Renal cortex interstitium (tissue), 15 donors: ENCODE measurements at places on chromosomes 3 and 15. TPM values are rescaled to one million over a fixed set of nuclear protein-coding genes. Genes with fewer than 3 reads are reported as not detected.

DNA sequence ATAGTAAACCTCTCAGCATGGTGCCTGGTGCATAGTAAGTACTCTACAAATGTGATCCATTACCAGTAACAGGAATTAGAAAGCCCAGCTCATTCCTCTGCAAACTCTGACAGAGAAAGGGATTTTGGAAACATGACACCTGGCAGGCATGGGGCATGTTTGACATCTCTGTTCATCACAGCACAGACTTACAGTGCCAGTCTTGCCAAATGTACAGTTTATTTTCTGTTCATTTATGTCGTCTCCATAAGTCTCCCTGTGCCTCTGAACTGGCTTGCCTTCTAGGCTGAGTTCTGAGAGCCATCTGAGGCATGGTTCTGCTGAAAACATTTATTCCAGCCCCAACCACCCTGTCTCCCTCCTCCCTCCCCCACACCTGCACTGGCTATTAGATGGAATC, 67.0 kb upstream of the CTDSPL start:
- no peak for DNase-seq

GRCh38 chr3:114093596-114093995, 37.1 kb downstream of the QTRT2 start:
- no peak for DNase-seq

DNA sequence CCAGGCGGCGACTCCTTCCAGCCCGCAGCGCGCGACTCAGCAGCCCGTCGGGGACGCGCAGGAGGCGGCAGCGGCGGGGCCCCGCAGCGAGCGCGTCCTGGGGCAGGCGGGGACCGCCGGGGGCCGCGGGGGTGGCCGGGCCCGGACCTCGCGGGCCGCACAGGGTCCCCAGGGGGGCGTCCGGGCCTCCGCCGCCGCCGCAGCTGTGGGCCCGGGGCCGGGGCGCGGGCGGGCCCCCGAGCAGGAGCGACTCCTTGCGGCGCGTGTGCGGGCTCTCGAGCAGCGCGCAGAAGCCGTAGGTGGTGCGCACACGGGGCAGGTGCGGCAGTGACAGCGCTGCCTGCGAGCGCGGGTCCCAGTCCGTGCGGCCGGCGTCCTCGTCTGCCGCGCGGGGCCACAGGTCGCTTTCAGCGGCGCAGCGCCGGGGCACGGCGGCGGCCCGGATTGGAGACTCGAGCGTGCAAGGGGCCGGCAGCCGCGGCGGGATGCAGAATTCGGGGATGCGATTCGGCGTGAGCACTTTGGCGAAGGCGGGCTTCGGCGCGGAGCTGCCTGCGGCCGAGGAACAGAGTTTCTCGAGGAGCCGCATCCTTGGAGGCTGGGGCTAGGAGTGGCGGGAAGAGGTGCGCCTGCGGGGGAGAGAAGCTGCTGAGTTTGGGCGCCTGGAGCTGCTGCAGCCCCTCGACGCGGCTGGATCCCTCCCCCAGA, 535 bp downstream of the C2CD4B start:
- no peak for DNase-seq

DNA sequence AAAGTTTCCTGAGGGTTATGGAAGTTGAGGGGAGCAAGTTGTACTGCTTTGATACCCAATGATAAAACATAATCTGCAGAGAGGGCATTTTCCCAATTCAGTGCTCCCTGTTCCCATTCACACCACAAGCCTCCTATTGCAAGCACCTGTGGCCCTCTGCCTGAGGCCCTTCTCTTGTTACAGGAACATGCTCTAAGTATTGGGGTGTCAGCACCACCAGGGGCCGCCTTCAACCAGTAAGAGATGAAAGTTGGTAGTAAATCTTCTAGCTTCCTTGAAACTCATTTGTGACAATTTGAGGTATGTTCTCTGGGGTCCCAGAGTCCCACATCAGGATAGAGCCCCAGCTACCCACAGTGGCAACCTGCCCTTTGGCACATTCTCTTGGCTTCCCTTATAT, 265.4 kb upstream of the ARHGEF26 start:
- DNase-seq, result no peak

GRCh38 chr3:148932972-148933371, 58.4 kb upstream of the GYG1 start:
- no peak for DNase-seq

DNA sequence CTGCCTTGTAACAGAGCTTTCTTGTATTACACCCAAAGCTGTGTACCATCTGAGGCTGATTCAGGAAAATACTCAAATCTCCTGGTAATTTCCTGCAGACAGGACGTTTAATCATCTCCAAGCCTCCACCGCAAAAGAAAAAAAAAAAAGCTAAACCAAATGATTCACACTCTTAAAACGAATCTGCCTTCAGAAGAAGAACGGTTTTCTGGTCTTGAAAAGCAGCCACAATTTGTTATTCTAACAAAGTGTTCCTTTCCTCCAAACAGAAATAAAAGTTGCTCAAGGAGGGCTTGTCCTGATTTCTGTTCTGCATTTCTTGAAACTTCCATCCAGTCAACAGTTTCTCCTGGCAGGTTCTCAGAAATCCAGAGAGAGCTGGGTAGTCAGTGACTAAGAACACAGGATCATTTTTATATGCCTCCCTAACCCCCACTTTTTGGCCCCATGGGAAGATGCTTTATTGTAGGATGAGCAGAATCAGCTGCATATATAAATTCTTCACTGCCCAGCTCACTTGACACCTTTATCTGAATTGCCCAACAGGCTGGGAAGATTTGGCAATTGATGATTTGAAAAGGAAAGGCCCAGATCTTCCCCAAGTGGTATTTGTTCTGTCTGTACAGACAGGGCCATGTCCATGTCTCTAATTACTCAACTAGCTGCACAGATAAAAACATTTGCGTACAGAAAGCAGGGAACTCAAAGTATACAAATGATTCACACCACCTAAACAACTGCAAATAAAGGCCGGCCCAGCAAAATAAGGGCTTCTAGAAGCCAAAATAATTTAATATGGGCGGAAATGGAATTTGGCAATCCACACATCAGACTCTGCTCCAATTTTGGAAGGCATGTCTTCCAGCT, 41.0 kb upstream of the PRICKLE2 start:
- DNase-seq, result no peak

- no peak for DNase-seq
Observed at GRCh38 chr3:48128774-48129173, 59.4 kb downstream of the CDC25A start.

DNA sequence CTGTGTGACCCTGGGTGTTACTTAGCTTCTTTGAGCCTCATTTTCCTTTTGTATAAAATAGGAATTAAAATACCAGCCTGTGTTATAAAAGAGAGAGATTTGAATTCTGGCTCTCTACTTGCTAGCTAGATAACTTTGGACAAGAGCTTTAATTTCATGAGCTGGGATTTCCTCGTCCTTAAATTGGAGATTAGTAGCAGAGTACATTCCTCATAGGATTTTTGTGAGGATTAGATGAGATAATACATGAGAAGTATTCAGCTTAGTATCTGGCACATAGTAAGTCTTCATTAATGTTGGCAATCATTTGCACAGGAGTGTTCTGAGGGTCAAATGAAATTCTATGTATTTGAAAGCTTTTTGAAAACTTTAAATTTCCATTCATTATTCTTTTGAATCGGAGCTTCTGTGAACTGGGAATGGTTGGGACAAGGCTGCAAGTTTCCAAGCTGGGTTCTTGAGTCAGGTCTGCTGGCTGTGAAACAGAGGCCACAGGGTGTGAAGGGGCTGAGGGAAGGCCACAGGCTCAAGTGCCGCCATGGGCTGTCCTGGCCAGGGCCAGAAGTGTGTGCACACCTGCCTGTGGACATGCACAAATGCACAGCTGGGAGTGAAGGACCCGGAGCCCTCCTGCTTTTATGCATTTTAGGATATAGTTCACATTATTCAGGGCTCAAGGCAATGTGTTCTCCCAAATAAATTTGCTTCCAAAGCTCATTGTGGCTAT, 17.2 kb downstream of the ALPK3 start:
- DNase-seq, result no peak

DNA sequence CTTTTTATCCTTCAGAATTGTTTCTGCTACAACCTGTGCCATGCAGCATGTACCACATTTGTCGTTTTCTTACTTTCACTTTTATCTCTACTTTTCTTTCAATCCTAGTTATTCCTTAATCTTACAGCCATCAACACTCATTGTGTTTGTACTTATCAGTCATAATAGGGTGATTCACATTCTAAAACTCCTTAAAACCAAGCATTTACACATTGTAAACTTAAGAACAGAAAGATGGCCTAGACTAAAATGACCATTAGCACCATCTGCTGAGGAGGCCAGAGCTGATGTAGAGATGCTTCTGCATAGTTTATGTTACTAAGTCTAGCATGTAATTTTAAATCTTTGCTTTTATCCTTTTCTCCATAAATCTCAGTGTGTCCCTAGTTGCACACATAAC, 25.5 kb downstream of the EIF2AK4 start:
- DNase-seq, result no peak

DNA sequence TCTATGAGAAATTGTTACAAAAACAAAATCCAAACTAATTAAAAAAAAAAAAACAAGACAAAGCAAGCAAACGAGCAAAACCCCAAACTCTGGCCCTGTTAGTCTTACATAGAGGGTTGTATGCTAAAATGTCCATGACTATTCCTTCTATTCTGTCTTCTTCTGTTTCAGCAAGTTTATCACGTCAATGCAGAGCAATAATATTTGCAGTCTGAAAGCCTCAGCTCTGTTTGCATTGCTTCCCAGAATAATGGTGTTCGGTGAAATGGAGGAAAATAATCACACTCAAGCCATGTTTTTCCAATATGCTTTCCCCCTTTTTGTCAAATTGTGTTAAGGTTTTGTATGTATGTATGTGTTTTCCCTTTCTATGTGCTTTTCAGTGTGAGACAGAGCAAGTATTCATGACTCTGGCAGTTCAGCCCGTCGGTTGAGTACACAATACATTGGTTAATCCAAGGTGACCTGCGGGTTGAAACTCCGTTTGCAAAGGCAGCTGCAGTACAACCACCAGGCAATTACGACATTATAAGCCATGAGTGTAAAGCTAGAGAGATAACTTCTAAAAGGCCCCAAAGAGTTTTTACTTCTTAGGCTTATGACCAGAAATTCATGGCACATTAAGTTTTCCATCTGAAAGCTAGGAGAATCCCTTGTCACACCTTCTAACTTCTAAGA, 34.9 kb upstream of the MAGI1 start:
- DNase-seq, result no peak

DNA sequence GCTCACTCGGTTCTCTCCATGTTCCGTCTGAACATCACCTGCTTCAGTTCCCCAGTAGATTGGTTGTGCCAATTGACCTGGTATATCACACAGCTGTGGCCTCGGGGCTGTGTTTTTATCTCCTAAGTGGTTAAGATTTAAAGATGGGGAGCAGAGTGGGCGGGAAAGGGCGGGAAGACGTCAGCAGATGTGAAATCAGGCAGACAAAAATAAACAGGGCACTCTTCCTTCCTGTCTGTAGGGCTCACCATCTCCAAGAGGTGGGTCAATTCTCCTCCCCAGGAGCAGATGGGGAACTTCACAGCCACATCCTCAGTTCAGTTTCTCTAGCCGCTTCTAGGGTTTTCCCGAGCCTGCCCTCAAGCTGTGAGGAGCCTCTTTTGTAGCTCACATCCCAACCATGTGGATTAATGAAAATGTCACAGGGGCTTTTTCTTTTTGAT, 26.8 kb upstream of the LIMD1 start:
- DNase-seq, result no peak

DNA sequence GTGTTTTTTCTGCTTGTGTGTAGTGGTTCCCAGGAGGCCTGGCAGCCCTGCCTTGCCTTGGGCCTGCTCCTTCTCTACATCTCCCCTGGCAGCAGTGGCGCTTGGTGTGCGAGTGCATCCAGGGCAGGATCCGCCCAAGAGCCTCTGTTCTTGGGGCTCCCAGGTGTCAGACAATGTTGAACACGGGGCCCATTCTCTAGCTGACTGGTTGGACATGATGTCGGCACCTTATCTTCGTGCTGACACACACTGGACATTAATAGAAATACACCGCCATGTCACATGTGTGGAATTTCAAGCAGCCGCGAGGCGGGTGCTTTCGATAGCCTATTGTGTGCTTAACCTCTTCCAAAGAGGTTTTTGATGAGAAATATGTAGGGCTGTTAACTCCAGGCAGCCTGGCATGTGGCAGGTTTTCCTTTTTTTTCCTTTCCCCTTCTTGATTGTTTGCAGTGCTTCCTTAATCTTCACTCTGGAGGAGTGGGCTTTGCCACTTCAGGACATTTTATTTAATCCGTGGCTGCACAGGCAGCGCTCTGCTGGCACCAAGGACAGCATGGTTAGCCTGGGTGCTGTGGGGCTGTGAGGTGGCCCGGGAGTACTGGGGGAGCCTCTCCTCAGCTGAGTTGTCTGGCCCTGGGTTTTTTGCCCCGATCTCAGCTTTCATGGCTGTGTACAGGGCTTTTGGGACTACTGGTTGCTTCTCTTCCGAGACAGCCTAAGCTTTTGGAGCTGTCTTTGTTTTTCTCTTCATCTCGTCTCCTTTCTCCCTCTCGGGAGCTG, 42.5 kb downstream of the CHCHD6 start:
- DNase-seq, result no peak

- no peak for DNase-seq
Observed at GRCh38 chr15:87228460-87228859, 1028.1 kb downstream of the NTRK3 start.

SPATA12 gene
- polyA plus RNA-seq, result 0.12 TPM

TM4SF1 gene
- polyA plus RNA-seq, result 58.8 TPM

ESYT3 gene
- 1.9 TPM for polyA plus RNA-seq

NANOGP8 gene
- 0.41 TPM for polyA plus RNA-seq

PRKCD gene
- 20.4 TPM for polyA plus RNA-seq
